Small intestine (tissue), 16 donors: ENCODE measurements at places on chromosomes 2 and 18.

DNA sequence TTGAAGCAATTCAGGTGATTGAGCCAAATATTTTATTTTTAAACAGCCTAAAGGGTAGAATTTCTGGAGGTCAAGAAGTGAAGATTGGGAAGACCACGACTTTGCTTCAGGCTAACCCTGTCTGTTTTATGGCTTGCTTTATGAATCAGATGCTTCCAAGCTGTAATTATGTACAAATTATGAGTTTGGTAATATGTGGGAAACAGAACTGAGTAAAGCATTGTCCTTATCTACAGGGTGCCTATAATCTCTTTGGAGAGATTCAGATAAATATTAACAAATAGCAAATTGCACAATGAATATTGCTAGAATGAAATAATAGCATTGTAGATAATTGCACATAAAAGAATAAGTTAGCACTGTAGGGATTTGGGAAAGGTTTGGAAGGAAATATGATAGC lies 539.4 kb upstream of the CDH2 start:
- H3K4me3 ChIP-seq, result no peak overlapping the region
- DNase-seq, result no peak
- no peaks in the 10 kb centered on the region for H3K36me3 ChIP-seq
- no peaks in the 10 kb centered on the region for H3K4me1 ChIP-seq
- H3K27ac ChIP-seq, result no peak overlapping the region

DNA sequence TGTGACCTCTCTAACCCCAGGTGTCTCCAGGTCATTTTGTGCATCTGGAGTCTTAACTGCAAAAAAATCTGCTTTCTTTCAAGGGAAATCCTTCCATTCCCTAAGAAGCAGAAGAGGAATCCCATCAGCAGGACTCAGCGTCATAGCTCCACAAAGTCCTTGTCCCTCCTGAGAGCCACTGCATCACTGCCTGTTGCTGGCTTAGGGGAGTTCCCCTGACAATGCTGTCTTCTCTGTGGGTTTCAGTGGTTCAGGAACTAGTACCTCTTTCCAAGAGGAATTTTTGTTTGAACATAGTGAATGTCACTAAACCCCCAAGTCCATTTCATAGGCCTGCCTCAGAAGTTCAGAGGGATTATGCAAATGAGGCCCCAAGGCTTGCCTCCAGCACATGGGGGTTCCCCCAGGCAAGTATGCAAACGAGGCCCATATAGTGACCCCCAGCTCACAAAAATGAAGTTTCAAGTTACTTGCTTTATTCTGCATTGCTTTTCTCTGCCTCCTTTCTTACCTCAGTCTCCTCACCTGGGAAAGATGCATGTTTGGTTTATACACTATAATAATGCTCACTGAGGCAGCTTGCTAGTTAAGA lies 513.9 kb upstream of the MEX3C start:
- no peak overlapping the region for H3K4me3 ChIP-seq
- no peaks in the 10 kb centered on the region for H3K4me1 ChIP-seq
- no peak overlapping the region for H3K27ac ChIP-seq
- no peaks in the 10 kb centered on the region for H3K36me3 ChIP-seq

GRCh38 chr18:2655954-2656236 lies 369 bp downstream of the SMCHD1 start:
- H3K4me3 ChIP-seq, result peak overlapping the region; percentile 83
- peak overlapping the region; percentile 97 for H3K27ac ChIP-seq
- H3K36me3 ChIP-seq, result no peaks in the 10 kb centered on the region
- H3K4me1 ChIP-seq, result peaks cover 4% of the 10 kb centered on the region
- H3K27me3 ChIP-seq, result no peaks in the 10 kb centered on the region

GRCh38 chr2:212902421-212902820 lies 249.0 kb downstream of the IKZF2 start:
- H3K27ac ChIP-seq, result no peak overlapping the region
- no peaks in the 10 kb centered on the region for H3K36me3 ChIP-seq
- H3K4me1 ChIP-seq, result no peaks in the 10 kb centered on the region
- no peak overlapping the region for H3K4me3 ChIP-seq
- no peak for DNase-seq

DNA sequence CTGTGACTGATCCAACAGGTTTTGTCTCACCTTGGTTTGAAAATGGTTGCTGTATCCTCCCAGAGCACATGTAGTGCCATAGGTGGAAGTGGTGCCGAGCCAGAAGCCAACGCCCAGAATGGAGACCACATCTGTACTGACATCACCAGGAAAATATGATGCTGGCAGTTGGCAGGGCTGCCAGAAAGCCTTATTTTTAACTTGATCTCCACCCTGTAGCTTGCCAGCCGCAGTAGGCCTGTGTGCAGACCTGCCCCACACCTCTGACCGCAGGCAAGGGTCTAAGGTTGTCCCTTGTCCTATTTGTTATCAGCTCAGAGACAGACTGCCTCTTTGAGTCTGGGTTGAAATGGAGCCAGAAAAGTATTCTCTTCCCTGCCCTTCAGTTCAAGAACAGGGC lies 123.5 kb upstream of the EML6 start:
- H3K27ac ChIP-seq, result peak overlapping the region; percentile 34
- peaks cover 68% of the 10 kb centered on the region for H3K4me1 ChIP-seq
- no peak for DNase-seq
- no peaks in the 10 kb centered on the region for H3K27me3 ChIP-seq
- H3K4me3 ChIP-seq, result no peak overlapping the region

DNA sequence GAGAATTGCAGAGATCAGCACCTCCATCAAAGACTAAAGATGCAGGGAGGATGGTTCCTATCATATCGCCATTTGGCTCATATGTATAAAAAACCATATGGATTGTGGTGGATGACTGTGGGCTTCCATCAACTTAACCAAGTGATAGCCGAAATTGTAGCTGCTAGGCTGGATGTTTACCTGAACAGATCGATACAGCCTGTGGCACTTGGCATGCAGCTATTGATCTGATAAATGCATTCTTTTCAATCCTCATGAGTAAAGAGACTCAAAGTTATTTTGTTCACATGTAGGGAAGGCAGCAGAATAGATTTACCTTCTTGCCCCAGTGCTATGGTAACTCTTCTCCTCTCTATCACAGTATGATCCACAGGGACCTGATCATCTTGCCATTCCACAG lies 18.5 kb downstream of the CHCHD5 start:
- no peak for DNase-seq
- H3K27me3 ChIP-seq, result no peaks in the 10 kb centered on the region
- H3K4me3 ChIP-seq, result no peak overlapping the region
- no peaks in the 10 kb centered on the region for H3K4me1 ChIP-seq
- no peak overlapping the region for H3K27ac ChIP-seq

- H3K27ac ChIP-seq, result no peak overlapping the region
- no peak for DNase-seq
- no peaks in the 10 kb centered on the region for H3K27me3 ChIP-seq
- H3K4me1 ChIP-seq, result no peaks in the 10 kb centered on the region
- H3K36me3 ChIP-seq, result peaks cover 6% of the 10 kb centered on the region
Measured at GRCh38 chr2:61045999-61046398, 19.7 kb upstream of the SANBR start.

- no peaks in the 10 kb centered on the region for H3K27me3 ChIP-seq
- H3K4me1 ChIP-seq, result no peaks in the 10 kb centered on the region
Measured at GRCh38 chr18:10497206-10497749, 28.5 kb upstream of the NAPG start.

- no peaks in the 10 kb centered on the region for H3K27me3 ChIP-seq
- H3K4me1 ChIP-seq, result no peaks in the 10 kb centered on the region
- H3K36me3 ChIP-seq, result no peaks in the 10 kb centered on the region
- no peak overlapping the region for H3K4me3 ChIP-seq
- peak overlapping the region; percentile 21 for H3K27ac ChIP-seq
- DNase-seq, result no peak
Measured at GRCh38 chr18:79518028-79518682, 122.4 kb downstream of the NFATC1 start.

DNA sequence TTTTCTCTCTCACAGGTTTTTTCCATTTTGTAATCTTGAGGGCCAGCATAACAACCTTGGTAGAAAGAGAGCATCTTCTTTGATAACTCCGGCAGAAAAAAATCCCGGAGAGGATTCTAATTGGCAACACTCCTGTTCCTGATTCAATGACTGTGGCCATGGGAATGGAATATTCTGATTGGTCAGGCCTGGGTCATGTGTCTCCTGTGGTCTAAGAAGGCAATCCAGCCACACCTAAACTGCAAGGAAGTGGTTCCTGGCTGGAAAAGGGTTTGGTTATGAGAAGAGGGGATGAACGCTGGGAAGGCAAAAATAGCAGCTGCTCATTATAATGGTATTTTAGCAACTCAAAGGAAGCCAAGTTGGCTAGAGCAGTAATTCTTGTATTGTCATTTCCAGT lies 24.8 kb upstream of the ZNF638 start:
- H3K27me3 ChIP-seq, result no peaks in the 10 kb centered on the region
- DNase-seq, result no peak
- H3K27ac ChIP-seq, result no peak overlapping the region

DNA sequence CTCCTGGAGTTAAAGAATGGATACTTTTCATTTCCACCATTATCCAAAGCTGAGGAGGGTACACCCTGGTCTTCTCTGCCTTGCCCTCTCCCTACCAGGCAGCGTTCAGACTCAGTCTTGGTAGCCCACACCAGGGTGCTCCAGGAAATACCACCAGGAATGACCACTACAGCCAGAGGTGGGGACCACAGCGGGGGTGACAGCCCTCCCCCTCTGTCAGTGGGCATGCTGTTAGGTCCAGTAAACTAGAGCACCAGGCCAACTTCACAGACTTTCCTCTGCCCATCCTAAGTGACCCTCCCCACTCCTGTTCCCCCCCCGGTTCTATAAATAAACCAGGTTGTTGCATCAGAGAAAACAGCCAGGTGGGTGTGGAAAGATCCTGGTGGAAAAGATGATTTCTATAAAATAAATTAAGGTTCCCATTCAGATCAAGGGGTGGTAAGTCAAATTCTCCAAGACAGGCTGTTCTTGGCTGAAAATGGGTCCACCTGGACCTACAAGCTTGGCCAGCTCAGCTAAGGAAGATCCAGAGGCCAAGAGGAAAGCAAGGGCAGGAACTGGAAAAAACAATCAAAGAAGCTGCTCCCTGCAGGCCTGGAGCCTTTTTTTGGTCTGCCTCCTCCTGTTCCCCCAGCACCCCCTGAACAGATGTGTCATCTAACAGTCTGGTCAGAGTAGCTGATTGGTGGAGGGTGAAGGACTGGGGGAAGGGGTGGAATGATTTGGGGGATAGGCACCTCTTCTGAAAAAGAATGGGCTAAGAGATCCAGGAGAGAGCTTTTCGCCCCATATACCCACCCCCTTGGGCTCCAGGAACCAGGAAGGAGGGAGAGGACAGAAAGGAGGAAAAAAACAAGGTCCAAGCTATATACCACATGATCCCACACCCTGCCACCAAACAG lies 2.3 kb downstream of the RAB11FIP5 start:
- H3K36me3 ChIP-seq, result no peaks in the 10 kb centered on the region
- peaks cover 21% of the 10 kb centered on the region for H3K4me1 ChIP-seq
- H3K27ac ChIP-seq, result no peak overlapping the region
- H3K27me3 ChIP-seq, result no peaks in the 10 kb centered on the region

DNA sequence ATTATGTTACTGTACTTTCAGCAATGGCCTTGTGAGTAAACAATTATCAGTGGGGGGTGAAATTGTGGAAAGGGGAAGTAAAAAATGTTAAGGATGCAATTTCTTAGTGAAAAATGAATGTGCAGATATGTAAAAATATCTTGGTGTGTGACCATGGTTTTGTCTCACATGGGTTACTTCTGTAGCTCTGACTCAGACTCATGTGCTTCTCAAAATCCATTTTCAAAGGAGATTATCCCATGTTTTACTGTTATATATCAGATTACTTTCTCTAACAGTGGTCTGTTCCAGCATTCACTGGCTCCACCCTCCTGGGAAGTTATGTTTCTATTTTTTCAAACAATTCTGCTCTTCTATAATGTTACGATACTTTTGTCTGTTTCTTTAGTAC lies 298.2 kb upstream of the COL3A1 start:
- H3K4me1 ChIP-seq, result no peaks in the 10 kb centered on the region
- DNase-seq, result no peak
- no peak overlapping the region for H3K27ac ChIP-seq
- H3K36me3 ChIP-seq, result no peaks in the 10 kb centered on the region

- peak overlapping the region; percentile 81 for H3K27ac ChIP-seq
- no peaks in the 10 kb centered on the region for H3K4me1 ChIP-seq
- no peaks in the 10 kb centered on the region for H3K27me3 ChIP-seq
- no peak for DNase-seq
- no peaks in the 10 kb centered on the region for H3K36me3 ChIP-seq
Measured at GRCh38 chr2:206275312-206276055, 1.0 kb downstream of the ZDBF2 start.

GRCh38 chr2:1759611-1759930 lies 15.3 kb upstream of the PXDN start:
- no peak overlapping the region for H3K4me3 ChIP-seq
- H3K36me3 ChIP-seq, result no peaks in the 10 kb centered on the region
- H3K4me1 ChIP-seq, result no peaks in the 10 kb centered on the region
- no peak overlapping the region for H3K27ac ChIP-seq

- no peaks in the 10 kb centered on the region for H3K27me3 ChIP-seq
- H3K27ac ChIP-seq, result peak overlapping the region; percentile 73
- peak overlapping the region; percentile 74 for H3K4me3 ChIP-seq
- no peak for DNase-seq
- H3K4me1 ChIP-seq, result peaks cover 4% of the 10 kb centered on the region
- no peaks in the 10 kb centered on the region for H3K36me3 ChIP-seq
Measured at GRCh38 chr2:68466778-68467076, 367 bp downstream of the FBXO48 start.

- no peaks in the 10 kb centered on the region for H3K27me3 ChIP-seq
- no peak overlapping the region for H3K4me3 ChIP-seq
- H3K4me1 ChIP-seq, result peaks cover 2% of the 10 kb centered on the region
- DNase-seq, result no peak
- H3K36me3 ChIP-seq, result no peaks in the 10 kb centered on the region
- peak overlapping the region; percentile 62 for H3K27ac ChIP-seq
Measured at GRCh38 chr18:58792086-58792485, 72.6 kb upstream of the ZNF532 start.

DNA sequence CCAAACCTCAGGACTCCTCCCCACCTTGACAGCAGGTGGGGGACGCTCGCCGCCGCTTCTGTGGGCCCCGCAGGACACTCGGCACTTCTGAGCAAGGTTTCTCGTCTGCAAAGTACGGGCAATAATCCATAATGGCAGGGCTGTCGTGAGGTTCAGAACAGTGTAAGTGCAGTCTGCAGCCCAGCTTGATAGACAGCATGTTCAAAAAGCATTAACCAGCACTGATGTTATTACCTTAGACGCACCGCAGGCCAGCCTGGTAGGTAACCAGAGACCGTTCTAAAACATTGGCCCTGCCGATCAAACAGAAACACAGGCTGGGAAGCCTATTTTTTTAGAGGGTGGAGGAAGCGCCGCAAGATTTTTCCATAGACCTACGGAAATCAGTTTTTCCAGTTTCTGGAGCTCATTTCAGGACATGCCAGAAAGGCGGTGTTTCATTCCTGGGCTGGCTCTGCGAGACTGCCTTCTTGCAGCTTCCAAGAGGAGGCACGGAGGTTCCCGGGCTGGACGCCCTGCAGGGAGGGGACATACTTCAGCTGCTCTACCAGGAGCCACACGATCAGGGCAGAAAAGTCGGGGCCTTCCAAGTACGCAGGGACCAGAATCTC lies 148.7 kb downstream of the TPO start:
- H3K27me3 ChIP-seq, result peaks cover 2% of the 10 kb centered on the region
- H3K4me1 ChIP-seq, result no peaks in the 10 kb centered on the region
- no peak overlapping the region for H3K27ac ChIP-seq
- H3K36me3 ChIP-seq, result no peaks in the 10 kb centered on the region

GRCh38 chr2:224938651-224939182 lies 103.6 kb downstream of the DOCK10 start:
- no peaks in the 10 kb centered on the region for H3K36me3 ChIP-seq
- no peak for DNase-seq
- no peaks in the 10 kb centered on the region for H3K27me3 ChIP-seq
- H3K4me1 ChIP-seq, result no peaks in the 10 kb centered on the region
- no peak overlapping the region for H3K4me3 ChIP-seq

GRCh38 chr2:130818809-130819208 lies 17.9 kb upstream of the ARHGEF4 start:
- H3K27ac ChIP-seq, result no peak overlapping the region
- no peaks in the 10 kb centered on the region for H3K27me3 ChIP-seq
- DNase-seq, result no peak
- H3K36me3 ChIP-seq, result no peaks in the 10 kb centered on the region
- no peak overlapping the region for H3K4me3 ChIP-seq
- H3K4me1 ChIP-seq, result no peaks in the 10 kb centered on the region
